GOT3 (cell line): ENCODE measurements at places on chromosomes 6 and 20.

- no peak for DNase-seq
Observed at GRCh38 chr6:142935553-142936517, 9.1 kb downstream of the HIVEP2 start.

GRCh38 chr20:62219992-62220665 lies at the start of gene HRH3:
TSS of gene HRH3 (minus strand) at chr20:62220278. CDS start at chr20:62219970, 308 bp downstream.
- DNase-seq = no peak

DNA sequence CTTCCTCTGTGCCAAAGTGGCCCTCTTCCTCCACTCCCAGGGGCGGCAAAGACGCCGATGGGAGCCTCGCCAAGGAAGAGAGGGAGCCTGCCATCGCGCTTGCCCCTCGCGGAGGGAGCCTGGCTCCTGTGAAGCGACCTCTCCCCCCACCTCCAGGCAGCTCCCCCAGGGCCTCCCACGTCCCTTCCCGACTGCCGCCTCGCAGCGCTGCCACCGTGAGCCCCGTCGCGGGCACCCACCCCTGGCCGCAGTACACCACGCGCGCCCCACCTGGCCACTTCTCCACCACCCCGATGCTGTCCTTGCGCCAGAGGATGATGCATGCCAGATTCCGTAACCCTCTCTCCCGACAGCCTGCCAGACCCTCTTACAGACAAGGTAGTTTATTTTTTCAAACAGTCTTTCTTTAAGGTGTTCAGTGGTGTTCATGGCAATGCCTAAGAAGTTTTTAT lies 64.9 kb downstream of the FNDC1 start:
- DNase-seq = no peak

- DNase-seq = no peak
Observed at GRCh38 chr20:57535297-57535696, 10.4 kb upstream of the CTCFL start.

GRCh38 chr6:43434001-43434840 lies 6.9 kb downstream of the ABCC10 start:
- no peak for DNase-seq

- DNase-seq = no peak
Observed at GRCh38 chr6:117233145-117233544, 32.2 kb upstream of the VGLL2 start.

DNA sequence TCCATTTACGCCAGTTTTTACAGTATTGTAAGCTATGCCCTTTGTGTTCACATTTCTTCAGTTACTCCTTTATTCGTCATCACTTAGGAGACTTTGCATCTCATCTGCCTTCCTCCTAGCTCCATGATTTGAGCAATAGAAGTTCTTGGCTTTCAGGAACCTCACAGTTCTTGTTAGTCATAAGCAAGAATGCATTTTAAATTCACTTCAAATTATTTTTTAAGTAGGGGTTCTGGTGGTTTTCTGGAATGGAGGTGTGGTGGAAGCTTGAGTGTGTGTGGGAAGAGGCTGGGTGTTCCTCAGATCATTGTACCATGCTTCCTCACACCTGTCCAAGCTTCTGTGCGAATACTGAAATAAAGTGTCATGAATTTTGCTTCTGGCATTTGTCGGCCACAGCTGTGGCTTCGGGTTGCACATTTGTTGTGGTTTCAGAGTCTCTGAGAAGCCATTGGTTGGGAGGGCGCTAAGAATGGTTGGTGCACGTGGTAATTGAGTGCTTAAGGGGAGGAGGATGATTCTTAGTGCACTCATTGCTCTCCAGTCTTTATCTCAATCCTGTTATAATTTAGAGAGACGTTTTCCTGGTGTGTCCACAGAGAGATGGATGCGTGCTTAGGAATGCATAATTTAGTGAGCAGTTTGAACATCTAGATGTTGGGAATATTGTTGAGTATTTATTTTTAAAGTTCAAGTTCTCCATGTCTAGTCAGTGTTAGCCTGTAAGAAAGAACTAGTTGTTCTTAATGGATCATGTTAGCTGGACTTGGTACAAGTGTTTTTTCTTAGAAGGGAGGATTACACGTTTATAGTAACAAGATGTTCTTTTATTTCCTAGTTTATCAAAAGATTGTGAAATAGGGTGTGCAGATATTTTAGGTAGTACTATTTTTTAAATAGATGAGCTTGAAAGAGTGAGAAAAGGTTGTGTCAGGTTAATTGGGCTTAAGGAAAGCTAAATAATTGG lies 31.9 kb downstream of the FOXO3 start:
- DNase-seq = no peak

DNA sequence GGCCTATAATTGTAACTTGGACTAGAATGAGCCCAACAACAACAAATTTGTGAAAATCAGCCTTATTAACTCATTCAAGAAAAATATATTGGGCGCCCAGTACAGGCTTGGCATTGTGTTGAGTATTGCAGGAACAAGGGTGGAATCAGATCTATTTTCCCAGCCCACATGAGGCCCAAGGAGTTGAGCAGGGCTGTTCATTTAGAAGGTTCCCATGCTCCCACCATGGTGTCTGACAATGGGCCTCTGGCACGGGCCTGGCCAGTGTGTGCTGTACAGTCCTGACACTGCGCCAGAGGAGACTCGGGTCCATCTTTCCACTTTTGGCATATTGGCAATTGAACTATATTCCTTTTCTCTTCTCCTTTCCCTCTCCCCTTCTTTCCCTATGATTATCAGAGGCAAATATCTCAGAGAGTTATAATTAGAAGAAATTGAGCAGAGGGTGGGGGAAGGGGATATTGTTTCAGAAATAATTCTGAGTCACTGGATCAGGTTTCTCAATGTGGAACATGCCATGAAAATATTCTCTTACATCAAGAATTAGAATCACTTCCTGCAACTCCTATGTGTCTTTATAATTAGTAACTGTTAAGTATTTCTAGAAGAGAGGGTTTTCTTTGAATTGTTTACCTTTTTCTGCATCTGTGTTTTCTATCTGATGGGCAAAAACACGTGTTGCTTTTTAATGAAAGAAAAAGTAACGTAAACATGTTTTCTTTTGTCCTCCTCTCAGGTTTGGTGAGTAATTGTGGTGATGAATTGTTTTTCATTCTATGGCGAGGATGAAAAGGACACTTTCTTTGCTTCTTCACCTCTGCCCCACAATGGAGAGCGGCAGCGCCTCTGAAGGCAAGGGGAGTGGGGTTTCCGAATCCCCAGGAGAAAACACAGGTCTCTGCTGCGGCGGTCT lies 209.4 kb downstream of the FOXA2 start:
- no peak for DNase-seq

DNA sequence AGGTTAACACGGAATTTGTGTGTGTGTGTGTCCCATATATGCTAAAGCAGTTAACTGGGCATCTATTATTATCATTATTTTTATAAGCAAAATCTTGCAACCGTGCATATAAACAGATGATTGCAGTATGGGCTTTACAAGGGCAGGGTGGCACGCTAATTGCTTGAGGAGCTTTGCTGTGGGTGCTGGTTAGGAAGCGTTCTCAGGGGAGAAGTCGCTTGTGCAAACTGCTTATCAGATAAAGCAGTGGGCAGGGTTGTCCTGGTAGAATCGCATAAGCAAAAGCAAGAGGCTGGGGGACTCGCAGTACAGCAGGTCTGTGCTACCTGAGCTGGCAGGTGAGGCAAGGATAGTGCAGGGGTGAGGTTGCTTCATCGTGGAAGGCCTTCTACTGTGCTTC lies 9.7 kb upstream of the CCN6 start:
- no peak for DNase-seq

DNA sequence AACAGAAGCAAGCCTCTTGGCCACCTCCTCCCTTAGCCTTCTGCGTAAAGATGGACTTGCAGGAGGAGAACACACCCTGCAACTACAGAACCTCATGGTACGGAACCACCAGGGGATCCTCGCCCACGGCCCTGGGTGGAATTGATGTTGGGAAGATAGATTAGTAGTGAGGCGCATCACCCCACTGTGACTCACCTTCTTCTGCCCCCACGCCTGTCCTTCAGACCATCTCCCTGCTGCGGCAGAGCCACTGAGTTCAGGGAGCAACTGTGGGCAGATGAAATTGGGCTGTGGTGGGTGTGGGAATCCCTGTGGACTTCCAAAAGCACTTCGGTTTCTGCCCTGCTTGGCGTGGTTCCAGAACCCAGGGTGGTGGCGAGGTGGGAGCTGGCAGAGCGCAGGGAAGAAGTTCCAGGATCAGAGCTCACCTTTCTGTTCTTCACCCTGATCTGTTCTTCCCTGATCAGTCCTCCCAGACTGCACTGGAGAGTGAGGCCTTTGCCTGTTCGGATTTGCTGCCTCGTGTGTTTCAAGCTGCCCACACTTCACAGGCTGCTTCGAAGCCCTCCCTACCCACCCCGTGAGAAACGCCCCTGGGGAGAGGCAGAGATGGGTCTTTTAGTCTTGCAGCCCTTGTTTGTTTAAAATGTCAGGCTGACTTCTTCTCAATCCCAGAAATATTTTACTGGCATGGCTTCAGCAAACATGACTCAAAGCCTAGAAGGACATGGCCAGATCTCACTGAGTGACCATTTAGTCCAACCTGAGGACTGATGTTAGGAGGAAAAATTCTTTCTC lies 92.8 kb upstream of the MLN start:
- DNase-seq = no peak

- DNase-seq = no peak
Observed at GRCh38 chr20:38063911-38064530, 30.5 kb downstream of the RPRD1B start.

DNA sequence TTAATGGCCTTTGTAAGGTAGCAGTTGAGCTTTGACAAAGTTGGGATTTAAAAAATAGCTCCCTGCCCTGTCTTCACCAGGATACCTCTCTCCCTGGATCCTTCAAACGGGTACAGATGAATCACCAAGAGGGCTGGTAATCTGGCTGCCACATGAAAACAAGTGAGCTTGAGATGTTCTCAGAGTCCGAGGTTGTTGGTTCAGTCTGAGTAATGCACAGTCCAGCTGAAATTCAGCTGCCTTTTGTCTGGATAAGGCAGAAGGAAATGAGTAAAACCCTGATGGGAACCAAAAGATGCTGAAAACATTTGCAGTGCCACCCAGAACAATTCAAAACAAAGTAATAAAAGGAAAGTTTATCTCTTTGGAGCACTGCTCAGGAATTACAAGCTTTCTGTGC lies 86.8 kb downstream of the GJA1 start:
- peak; percentile 7 for DNase-seq

- DNase-seq = no peak
Observed at GRCh38 chr20:23246717-23247664, 103.6 kb upstream of the NXT1 start.

DNA sequence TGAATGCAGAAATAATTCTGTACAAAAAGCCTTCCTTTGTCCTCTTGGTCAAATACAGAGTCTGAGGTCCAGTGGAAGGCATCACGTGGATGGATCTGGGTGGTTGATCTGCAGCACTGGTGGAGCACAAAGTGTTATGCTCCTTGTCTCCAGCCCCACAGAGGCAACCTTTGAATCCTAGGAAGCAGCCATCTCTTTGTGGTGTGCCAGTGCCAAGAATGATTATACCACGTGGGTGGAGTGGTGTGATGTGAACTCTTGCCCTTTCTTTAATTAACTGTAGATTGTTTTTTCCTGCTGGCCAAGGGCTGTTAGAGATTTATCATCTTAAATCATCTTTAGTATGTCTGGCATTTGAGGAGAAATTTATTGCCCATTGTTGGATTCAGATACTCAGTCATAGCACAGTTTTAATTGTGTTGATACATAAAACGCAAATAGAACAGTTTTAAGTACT lies 31.1 kb downstream of the NCOA7 start:
- DNase-seq = no peak

DNA sequence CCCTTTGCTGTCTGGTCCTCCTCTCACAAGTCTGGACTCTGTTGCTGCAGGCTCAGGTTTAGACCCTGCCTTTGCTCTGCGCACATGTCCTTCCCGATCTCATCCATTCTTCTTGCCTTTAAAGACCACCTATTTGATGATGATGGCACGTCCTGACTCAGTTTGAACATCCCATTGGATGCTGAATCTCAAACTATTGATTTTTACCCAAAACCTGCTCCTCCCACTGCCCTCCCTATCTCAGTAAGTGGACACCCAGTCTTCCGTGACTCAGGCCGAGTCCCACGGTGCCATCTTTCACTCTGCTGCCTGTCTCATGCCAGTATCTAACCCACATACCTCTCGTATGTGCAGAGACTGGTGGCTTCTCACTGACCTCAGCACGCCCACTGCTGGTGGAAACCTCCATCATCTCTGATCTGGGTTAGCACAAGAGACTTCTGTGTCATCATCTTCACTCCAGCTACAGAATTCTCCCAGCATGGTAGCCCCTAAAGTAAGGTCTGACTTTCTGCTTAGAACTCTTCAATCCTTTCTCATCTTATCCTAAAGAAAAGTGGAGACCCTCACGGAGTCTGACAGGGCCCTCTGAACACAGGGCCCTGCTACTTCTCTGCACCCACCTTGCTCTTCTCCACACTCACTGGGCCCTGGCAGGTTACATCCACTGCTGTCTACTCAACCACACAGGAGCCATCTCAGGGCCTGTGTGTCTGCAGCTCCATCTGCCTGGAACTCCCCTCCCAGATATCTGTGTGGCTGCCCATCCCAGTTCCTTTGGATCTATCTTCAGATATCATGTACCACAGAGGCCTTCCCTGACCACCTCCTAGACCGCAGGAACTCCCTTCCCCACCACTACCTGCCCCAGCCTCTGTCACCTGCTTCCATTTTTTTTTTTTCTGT lies 387.1 kb upstream of the AGPAT4 start:
- no peak for DNase-seq

GRCh38 chr6:145497006-145497405 lies 238.3 kb downstream of the EPM2A start:
- no peak for DNase-seq

DNA sequence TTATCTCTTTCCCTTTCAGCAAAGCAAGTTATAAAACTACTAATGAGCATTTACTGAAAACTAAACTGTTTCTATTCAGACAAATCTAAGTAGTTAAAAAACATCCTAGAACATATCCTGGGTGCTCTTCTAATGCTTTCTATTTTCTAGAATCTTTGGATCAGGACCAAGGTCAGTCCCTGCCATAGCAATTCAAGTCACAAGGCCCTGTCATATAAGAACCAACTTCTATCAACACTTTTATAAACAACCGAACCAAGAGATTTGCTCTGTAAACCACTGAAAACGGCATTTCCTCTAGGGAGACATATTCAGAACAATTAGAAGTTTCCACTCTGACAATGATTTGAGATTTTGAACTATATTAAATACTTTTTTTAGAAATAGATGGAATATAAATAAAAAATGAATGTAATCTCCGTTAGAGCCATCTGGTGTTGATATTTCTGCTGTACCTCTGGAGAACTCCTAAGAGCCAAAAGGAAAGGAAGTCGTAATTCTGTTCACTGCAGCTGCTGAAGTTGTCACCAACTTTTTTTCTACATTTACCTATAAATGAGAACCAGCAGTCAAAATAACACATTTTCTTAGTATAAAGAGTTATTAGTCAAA lies 51.4 kb upstream of the LGSN start:
- DNase-seq = no peak

GRCh38 chr20:63956664-63957003 lies 418 bp upstream of the UCKL1 start:
- no peak for DNase-seq

DNA sequence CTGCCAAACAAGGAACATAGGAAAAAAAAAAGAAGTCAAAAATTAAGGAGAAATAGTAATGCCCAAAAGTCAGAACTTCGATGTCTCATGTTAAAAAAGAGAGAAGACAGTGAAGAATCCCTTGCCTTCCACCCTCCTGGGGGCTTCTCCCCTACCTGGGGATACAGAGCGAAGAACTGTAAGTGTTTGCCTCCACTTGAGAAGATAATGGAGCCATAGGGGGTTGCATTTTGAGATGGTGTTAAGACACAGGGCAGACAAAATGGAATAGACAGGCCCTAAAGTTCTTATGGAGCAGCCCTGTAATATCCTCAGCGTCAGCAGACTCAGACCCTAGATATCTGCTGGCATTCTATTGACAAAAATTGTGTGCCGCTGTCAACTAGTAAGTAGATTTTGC lies 222.2 kb upstream of the MAP3K7 start:
- DNase-seq = no peak
